ENCODE measurements at places on chromosomes 2 and 18.
A peak's percentile ranks its signal among the peaks of the same experiment; 100 is the strongest.

- DNase-seq, result no peak
These were observed 28.4 kb downstream of the ADCYAP1 start for GRCh38 chr18:933082-933481.

GRCh38 chr2:157920736-157921135, 44.6 kb upstream of the ACVR1 start:
- DNase-seq, result no peak

GRCh38 chr2:98498703-98499440, 54.2 kb downstream of the INPP4A start:
- no peak for DNase-seq

DNA sequence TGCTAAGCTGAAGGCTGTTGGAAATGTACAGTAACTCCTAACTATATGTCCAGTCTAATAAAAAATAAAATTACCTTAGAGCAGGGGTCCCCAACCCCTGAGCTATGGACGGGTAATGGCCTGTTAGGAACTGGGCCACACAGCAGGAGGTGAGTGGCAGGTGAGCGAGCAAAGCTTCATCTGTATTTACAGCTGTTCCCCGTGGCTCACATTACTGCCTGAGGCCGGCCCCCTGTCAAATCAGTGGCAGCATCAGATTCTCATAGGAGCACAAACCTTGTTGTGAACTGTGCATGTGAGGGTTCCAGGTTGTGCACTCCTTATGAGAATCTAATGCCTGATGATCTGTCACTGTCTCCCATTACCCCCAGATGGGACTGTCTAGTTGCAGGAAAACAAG, 73.1 kb upstream of the CXCR4 start:
- no peak for DNase-seq

DNA sequence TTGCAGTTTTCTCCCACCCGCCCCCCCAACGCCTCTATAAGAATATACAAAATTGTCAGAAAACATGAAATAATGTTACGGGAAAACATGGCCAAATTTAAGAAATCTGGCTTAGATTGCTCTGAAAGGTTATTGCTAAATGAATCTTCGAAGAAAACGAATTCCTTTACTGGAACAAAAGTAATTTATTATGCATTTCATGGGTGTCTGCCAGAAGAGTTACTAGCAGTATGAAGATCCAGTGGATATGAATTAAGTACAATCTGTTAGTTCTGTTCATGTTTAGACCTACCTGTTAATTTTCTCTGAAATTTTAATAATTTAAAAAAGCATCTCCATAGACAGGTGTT, 21.9 kb downstream of the GATA6 start:
- DNase-seq, result no peak

- DNase-seq, result no peak
These were observed 171.9 kb downstream of the AGAP1 start for GRCh38 chr2:235665661-235666212.

- no peak for DNase-seq
These were observed 13.5 kb downstream of the RASGRP3 start for GRCh38 chr2:33489835-33490431.

- DNase-seq, result no peak
These were observed 79.1 kb upstream of the ZFP36L2 start for GRCh38 chr2:43305517-43305916.

DNA sequence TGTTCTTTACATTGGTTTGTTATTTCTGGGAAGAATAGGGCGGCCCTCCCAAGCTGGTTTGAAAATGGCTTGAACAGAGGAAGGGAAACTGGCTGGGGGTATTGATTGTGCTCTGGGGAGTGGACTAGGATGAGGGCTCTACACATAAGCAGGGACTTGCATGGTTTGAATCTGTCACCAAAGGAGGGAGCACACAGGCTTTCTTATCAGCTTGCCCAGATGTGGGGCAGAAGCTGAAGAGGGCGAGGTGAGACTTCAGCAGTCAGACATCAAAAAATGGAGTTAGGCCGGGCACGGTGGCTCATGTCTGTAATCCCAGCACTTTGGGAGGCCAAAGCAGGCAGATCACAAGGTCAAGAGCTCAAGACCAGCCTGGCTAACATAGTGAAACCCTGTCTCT, 7.2 kb upstream of the RAB12 start:
- DNase-seq, result no peak

DNA sequence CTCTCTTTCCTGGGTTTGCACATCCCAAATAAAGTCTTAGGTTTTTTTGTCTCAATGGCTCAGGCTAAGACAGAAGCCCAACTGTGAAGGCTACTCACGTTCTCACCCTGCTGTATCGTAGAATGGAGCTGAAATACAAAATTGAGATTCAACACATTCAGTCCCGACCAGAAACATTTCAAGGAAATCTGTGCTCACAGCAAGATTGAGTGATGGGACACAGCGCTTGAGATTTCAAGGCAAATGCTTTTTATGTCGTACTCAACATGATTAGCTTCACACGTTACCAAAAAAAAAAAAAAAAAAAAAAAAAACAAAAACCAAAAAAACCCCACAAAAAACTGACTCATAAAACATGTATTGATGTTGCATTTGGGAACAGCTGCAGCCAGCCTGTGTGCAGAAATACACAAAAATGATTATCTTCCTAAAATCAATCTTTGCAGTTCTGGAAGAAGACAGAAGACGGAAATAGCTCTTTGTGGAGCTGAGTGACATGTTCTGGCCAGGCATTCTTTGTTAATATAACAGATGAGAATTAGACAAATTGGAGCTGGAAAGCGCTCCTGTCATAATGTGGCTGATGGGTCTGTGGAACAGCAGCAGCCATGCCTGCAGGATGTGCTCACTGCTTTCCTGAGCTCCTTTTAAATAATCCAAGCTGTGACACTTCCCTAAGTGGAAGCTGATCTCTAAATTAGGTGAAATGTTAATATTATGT, 453.2 kb downstream of the LPIN1 start:
- DNase-seq, result no peak

GRCh38 chr18:49894517-49895226, 81.3 kb upstream of the ACAA2 start:
- DNase-seq, result no peak

DNA sequence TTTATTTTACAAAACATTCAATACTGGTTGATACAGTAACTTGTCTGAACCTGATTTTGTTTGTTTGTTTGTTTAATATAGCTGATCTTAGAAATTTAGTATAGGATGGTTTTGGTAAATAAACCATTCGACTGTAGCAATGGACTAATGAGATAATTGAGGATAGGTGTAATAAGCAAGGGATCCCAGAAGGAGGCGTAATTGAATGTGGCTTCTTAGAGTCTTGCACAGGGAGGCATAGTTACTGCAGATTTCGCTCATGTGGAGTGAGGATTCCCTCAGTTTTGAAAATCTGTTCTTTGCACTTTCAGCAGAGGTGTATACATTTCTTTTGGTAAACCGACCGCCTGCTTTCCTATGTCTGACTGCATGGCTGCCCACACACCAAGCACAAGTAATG, 709.6 kb downstream of the SOCS6 start:
- DNase-seq, result no peak

DNA sequence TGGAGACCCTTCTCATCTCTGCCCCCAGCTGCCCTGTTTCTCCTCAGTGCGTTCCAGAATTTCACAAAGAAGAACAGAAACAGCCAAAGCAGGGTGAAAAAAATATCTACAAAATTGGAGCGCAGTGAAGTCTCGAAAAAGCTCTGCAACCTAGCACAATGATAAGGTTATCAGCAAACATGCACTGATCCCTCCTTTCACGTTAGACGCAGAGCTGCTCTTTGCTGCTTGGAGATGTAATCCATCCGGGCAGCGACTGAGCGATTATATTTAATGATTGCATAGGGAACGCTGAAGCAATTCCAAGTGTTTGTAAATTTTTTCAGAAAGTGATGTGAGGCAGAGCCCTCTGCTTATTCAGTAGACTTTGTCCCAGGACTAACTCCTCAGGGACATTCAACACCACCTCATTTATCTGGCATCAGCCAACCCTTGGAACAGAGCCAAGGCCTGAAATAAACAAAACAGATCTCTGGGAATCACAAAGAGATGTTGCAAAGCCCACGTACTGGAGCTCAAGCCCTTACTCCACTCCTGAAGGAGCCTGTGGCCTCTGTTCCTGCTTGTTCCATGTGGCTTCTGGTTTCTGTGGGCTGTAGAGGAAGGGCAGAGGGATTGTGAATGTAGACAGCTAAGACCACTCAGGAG, 172.6 kb upstream of the BCL2L11 start:
- DNase-seq, result no peak

DNA sequence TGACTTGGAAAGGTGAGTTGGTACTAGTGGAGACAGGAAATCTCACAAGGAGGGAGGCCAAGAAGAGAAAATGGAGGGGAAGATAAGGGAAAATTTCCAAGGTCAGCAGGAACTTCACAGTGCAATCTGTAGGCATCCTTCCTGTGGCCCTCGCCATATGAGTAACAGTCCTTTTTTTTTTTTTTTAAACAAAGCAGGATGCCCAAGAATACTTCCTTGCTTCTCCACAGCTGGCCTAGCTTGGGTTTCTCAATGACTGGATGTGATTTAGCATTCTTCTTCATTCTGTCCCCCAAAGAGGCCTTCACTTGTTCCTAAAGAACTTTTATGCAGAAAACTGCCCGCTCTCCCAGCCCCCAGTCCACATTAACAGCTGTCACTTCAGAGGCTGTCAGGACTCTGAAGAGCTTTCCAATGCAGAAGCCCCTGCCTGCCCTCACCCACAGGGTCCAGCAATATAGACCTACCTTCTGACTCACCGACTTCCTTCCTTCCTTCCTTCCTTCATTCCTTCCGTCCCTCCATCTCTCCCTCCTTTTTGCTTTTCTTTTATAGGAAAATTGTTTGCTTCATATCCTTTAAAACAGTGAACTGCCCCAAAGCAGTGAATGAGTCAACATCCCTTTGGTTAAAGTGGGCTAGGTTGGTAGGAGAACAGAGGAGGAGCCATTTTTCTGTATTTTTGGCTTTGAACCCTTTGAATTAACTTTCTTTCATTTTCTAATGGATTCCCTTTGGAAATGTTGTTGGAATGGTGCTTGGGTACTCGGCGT, 172.0 kb downstream of the MGAT5 start:
- DNase-seq, result no peak

- DNase-seq, result peak; percentile 92
These were observed 10.5 kb downstream of the CROCC2 start for GRCh38 chr2:240916571-240917008.

DNA sequence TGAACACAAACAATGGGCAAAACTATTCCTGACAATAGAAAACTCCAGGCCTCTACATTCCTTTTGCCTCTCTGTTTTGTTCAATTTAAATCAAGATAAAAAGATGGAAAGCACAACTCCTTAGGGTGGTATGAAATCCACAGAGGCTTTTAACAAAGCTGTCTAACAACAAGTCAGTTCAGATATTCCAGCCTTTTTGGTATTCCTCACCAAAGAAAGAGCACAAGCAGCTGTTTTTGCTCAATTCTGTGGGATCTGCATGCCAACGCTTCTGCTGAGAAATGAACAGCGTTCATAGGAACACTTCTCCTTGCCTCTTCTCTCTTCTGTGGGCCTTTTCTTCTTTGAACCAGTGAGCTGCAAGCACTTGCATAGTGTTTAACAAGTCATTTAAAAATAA, 411.6 kb upstream of the TCF4 start:
- DNase-seq, result no peak

DNA sequence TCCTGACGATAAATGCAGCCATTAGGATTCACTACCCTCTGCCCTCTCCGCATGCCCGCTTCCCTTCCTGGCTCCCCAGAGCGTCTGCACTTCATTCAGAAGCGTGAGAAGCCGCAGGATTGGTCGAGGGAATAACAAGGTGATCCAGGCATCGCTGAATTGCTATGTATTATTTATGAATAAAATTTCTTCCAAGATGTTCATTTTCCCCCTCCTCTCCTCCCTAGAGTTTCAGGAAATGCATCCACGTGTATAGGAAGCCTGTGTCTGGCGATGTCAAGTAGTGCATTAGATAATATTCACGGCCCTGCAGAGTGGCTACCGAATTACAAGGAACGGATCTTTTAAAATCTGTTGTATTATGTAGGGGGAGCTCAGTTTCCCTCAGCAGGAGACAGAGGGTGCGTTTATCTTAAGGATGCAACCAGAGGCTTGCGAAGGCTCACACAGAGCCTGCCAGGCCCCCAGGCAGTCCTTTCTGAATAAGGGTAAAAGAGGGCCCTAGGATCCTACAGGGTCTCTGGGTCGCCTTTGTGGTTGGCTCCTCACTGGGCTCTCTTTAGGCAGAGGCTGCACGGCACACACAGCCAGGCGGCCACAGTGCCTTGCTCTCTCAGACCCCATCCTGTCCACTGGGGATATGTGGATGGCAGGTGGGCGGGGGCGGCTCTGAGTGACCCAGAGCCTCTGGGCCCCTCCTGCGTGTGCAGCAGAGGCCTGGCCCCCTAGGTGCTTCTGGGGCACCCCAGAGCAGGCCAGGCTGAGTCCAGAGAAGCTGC, 224.1 kb upstream of the PXDN start:
- no peak for DNase-seq

DNA sequence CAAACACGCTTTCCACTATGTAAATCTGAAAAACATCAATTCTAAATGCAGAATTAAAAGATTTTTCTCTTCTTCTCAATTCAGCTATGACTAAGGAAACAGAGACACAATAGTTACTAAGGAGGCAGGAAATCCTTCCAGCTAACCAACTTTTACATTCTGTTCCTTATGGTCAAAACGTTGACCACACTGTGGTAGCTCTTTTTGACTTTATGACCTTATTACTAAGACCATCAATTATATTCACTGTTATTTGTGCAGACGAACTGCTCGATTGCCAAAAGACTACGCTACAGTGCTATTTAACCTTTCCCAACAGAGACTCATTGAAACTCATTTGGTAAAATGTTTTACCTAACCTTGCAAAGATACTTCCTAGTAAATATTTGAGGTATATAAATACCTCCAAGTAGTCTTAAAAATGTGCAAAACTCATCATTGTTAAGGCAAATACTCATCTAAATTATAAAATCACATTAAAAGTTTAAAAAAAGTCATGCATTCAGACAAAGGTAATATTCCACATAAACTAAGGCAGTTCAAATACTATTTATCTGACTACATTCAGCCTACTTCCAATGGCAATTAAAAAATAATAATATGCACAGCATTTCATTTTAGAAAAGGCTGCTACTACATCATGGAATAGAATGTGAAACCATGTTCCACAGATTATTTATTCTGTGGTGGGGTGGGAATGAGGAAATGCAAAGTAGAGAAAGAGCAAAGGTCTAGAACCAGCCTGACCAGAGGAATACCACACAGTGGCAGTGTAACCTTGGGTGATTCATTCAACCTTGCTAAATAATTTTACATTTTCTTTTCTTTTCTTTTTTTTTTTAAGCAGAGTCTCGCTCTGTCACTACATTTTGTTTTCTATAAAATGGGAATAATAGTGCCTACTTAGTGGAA, 139.9 kb downstream of the THADA start:
- DNase-seq, result no peak

DNA sequence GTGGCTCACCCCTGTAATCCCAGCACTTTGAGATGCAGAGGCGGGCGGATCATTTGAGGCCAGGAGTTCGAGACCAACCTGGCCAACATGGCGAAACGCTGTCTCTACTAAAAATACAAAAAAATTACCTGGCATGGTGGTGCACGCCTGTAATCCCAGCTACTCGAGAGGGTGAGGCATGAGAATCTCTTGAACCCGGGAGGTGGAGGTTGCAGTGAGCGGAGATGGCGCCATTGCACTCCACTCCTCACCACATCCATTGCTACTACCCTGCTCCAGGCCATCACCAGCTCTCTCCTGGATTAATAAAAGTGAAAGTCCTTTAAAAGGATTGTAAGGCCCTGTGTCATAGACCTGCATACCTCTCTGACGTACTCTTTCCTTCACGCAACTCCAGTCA, 1.2 kb downstream of the RMP24 start:
- DNase-seq, result no peak
